Neural crest cell (in vitro differentiated cells): ENCODE measurements at places on chromosomes 3 and 15.

GRCh38 chr3:124373524-124373923, 356.7 kb upstream of the UMPS start:
- peaks cover 17% of the 10 kb centered on the region for H3K36me3 ChIP-seq
- no peak overlapping the region for H3K27ac ChIP-seq
- DNase-seq: no peak
- no peak overlapping the region for H3K4me3 ChIP-seq

DNA sequence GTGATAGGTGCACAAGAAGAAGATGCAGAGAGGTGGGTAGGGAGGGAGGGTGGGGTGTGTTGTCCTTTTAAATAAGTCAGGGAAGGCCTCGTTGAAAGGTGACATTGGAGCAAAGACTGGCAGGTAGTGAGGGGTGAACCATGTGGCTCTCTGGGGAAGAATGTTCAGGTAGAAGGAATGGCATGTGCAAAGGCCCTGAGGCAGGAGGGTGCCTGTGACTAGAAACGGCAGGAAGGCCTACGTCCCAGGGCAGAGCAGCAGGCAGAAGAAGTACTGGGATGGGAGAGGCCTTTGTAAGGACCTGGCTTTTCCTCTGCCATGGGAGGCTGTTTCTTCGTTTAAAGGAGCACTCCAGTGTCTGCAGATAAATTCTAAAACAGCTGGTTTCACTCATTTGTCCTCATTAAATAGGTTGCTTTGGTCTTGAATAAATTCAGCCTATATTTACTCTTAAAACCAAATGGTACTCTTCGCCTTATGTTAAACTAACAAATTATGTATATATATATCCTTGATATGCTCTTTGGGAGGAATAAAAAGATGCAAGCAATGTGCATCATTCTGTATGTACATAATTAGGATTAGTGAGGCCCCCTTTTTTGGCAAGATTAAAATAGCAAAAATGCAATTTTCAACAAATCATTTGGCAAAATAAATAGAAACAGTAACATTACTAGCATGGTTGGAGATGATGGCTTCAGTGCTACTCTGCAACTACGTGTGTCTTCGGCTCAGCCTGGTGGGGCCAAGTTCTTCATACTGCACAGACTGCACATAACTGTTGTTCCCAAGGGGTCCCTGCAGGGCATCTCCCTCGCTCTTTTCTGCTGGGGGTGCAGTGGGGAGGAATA, 151.4 kb downstream of the KLF13 start:
- no peak overlapping the region for H3K4me3 ChIP-seq
- H3K27me3 ChIP-seq: peaks cover 34% of the 10 kb centered on the region
- H3K36me3 ChIP-seq: no peaks in the 10 kb centered on the region

DNA sequence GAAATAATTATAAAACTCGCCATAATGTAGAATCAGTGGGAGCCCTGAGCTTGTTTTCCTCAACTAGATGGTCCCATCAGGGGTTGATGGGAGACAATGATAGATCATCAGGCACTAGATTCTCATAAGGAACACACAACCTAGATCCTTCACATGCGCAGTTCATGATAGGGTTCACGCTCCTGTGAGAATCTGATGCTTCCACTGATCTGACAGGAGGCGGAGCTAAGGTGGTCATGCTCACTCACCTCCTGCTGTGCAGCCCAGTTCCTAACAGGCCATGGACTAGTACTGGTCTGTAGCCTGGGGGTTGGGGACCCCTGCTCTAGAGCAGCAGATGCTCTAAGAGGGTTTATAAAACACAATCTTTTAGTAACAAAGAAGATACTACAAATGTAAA, 183.6 kb downstream of the ANXA2 start:
- H3K36me3 ChIP-seq: no peaks in the 10 kb centered on the region
- DNase-seq: no peak
- peaks cover 6% of the 10 kb centered on the region for H3K4me1 ChIP-seq
- H3K27me3 ChIP-seq: peaks cover 2% of the 10 kb centered on the region
- no peak overlapping the region for H3K27ac ChIP-seq
- no peak overlapping the region for H3K4me3 ChIP-seq

GRCh38 chr15:93121107-93121506, 32.1 kb upstream of the RGMA start:
- H3K27me3 ChIP-seq: no peaks in the 10 kb centered on the region
- H3K4me3 ChIP-seq: no peak overlapping the region
- H3K36me3 ChIP-seq: no peaks in the 10 kb centered on the region
- H3K27ac ChIP-seq: no peak overlapping the region
- peaks cover 11% of the 10 kb centered on the region for H3K4me1 ChIP-seq

DNA sequence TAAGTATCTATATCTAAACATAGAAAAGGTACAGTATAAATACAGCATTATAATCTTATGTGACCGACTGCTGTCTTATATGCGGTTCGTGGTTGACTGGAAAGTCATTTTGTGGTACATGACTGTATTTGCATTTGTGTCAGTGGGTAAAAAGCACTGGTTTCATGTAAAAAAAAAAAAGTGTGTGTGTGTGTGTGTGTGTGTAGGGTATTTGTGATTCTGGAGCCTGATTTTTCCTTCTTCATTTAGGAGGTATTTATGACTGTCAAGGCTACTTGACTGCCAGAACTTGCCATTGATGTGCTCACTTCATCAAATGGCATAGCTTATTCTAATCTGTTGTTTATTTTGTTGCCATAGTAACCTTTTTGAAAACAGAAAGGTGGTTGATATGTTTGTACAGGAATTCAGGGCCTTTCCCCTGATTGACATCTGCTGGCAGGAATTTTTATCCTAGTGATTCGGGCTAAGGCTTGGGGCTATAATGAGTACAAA, 63.2 kb downstream of the AKAP13 start:
- no peaks in the 10 kb centered on the region for H3K27me3 ChIP-seq
- peaks cover 44% of the 10 kb centered on the region for H3K4me1 ChIP-seq
- H3K4me3 ChIP-seq: peak overlapping the region; percentile 2
- DNase-seq: no peak
- H3K27ac ChIP-seq: peak overlapping the region; percentile 65
- peaks cover 16% of the 10 kb centered on the region for H3K36me3 ChIP-seq

GRCh38 chr3:33035596-33035995, 61.4 kb downstream of the GLB1 start:
- H3K36me3 ChIP-seq: peaks cover 10% of the 10 kb centered on the region
- H3K27ac ChIP-seq: no peak overlapping the region
- H3K4me3 ChIP-seq: no peak overlapping the region

DNA sequence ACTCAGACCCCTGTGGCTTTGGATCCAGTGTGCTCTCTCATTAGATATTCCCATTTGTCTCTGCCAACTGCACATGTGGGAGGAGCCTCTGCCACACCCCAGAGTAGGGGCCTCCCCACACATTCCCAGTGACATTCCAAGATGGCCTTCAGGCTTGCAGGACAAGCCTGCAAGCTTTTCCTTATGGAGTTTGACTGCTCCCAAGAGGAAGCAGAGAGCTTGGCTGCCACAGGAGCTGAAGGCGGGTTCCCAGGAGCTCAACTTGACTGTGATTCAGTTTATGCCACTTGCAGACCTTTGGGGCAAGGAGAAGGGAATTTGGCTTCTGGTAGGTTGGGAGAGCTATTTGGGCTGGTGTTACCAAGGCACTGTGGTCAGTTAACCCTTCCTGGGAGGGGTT, 22.5 kb upstream of the EPHB1 start:
- H3K27ac ChIP-seq: no peak overlapping the region
- H3K4me3 ChIP-seq: no peak overlapping the region
- H3K27me3 ChIP-seq: no peaks in the 10 kb centered on the region
- no peaks in the 10 kb centered on the region for H3K4me1 ChIP-seq
- no peaks in the 10 kb centered on the region for H3K36me3 ChIP-seq

- H3K27me3 ChIP-seq: no peaks in the 10 kb centered on the region
- no peak for DNase-seq
- H3K4me1 ChIP-seq: no peaks in the 10 kb centered on the region
- H3K4me3 ChIP-seq: no peak overlapping the region
- H3K27ac ChIP-seq: no peak overlapping the region
Measured at GRCh38 chr3:144593881-144594280, 622.3 kb downstream of the DIPK2A start.

GRCh38 chr15:95932676-95933075, 397.8 kb upstream of the NR2F2 start:
- peaks cover 32% of the 10 kb centered on the region for H3K4me1 ChIP-seq
- no peak overlapping the region for H3K27ac ChIP-seq
- H3K36me3 ChIP-seq: peaks cover 8% of the 10 kb centered on the region
- no peak for DNase-seq
